ENCODE measurements at places on chromosomes 11 and 22. TPM values are rescaled to one million over a fixed set of nuclear protein-coding genes. Genes with fewer than 3 reads are reported as not detected.
A peak's percentile ranks its signal among the peaks of the same experiment; 100 is the strongest.

The CST6 gene
- polyA plus RNA-seq = not detected

The CEP126 gene
- polyA plus RNA-seq = 1.8 TPM

The TREH gene
- not detected for polyA plus RNA-seq

The FOLR3 gene
- polyA plus RNA-seq = not detected

The APLNR gene
- not detected for polyA plus RNA-seq

The TNNI2 gene
- polyA plus RNA-seq = 0.46 TPM

The AMOTL1 gene
- not detected for polyA plus RNA-seq

GRCh38 chr11:2664791-2665525 is 34.8 kb downstream of the KCNQ1OT1 start:
- no peaks in the 10 kb centered on the region for H3K4me1 ChIP-seq
- H3K27me3 ChIP-seq = no peaks in the 10 kb centered on the region
- H3K36me3 ChIP-seq = peaks cover 48% of the 10 kb centered on the region

- DNase-seq = no peak
- no peak overlapping the region for H3K27ac ChIP-seq
- H3K36me3 ChIP-seq = no peaks in the 10 kb centered on the region
- no peaks in the 10 kb centered on the region for H3K4me1 ChIP-seq
- H3K4me3 ChIP-seq = no peak overlapping the region
- H3K27me3 ChIP-seq = no peaks in the 10 kb centered on the region
Measured at GRCh38 chr11:110870816-110871522, 158.7 kb upstream of the ARHGAP20 start.

DNA sequence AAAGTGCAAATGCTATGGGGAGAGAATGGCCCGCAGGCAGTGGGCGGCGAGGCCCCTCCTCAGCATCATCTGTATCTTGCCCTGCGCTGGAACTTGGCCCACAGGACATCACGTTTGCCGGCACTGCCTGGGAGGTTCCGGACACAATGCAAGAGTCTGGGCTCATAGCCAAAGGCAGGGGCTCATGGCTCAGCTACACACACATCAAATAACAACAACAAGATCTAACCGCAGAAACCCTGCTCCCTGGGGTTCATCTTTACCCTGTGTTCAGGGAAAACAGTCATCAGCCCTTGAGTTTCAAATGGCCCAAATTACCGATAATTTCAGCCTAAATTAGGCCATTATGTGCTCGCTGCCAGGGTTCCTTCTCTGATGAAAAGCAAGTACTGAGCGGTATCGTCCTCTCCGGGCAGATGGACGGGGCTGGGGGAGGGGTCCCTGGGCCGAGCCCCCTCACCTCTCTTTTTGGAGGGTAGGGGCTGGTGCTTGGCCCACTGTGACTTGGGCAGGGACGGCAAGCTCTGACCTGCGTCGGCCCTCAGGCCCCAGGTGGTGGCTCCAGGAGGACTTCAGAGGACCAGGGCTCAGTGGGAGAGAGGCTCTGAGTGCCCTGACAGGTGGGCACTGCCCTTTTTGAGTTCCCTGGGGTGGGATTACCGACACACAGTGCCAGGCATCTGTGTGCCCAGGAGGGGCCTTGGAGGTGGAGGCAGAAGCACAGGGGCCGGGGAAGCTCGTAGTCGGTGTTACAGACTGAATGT is 25.0 kb upstream of the GAL start:
- H3K27ac ChIP-seq = no peak overlapping the region
- H3K27me3 ChIP-seq = no peaks in the 10 kb centered on the region
- no peak for DNase-seq
- no peak overlapping the region for H3K4me3 ChIP-seq

- no peak overlapping the region for H3K27ac ChIP-seq
- no peaks in the 10 kb centered on the region for H3K4me1 ChIP-seq
- H3K36me3 ChIP-seq = no peaks in the 10 kb centered on the region
- H3K27me3 ChIP-seq = no peaks in the 10 kb centered on the region
Measured at GRCh38 chr11:87156970-87157369, 119.2 kb downstream of the TMEM135 start.

- no peaks in the 10 kb centered on the region for H3K36me3 ChIP-seq
- H3K27me3 ChIP-seq = no peaks in the 10 kb centered on the region
Measured at GRCh38 chr11:36086366-36086765, 142.5 kb downstream of the LDLRAD3 start.

DNA sequence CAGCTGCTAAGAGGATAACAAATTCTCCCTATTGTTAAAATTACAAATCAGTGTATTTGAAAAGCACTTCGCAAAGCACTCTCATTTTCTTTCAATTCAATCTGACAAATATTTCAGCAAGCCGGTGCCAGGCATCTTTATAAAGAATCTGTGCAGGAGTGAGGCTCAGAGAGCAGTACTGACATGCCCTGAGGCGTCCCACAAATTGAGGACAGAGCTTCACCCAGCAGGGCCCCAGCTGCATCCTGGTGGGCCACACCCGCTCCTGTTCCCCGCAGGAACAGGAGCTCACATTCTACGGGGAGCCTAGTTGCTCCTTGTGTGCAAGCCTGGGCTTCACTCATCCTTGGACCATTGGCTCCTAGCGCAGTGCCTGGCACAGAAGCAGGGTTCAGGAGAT is 60.9 kb upstream of the EIF3D start:
- H3K4me3 ChIP-seq = no peak overlapping the region
- H3K4me1 ChIP-seq = no peaks in the 10 kb centered on the region
- H3K27me3 ChIP-seq = no peaks in the 10 kb centered on the region
- H3K27ac ChIP-seq = no peak overlapping the region

GRCh38 chr11:78350646-78351165 is 66.9 kb downstream of the GAB2 start:
- no peaks in the 10 kb centered on the region for H3K27me3 ChIP-seq
- no peak overlapping the region for H3K4me3 ChIP-seq
- no peaks in the 10 kb centered on the region for H3K4me1 ChIP-seq
- no peaks in the 10 kb centered on the region for H3K36me3 ChIP-seq
- H3K27ac ChIP-seq = no peak overlapping the region

- peaks cover 3% of the 10 kb centered on the region for H3K4me1 ChIP-seq
- H3K27ac ChIP-seq = no peak overlapping the region
- H3K27me3 ChIP-seq = no peaks in the 10 kb centered on the region
- no peaks in the 10 kb centered on the region for H3K36me3 ChIP-seq
- H3K4me3 ChIP-seq = no peak overlapping the region
- no peak for DNase-seq
Measured at GRCh38 chr11:68828155-68828931, 13.4 kb downstream of the CPT1A start.

- no peaks in the 10 kb centered on the region for H3K4me1 ChIP-seq
- H3K27ac ChIP-seq = no peak overlapping the region
- no peaks in the 10 kb centered on the region for H3K36me3 ChIP-seq
- no peak for DNase-seq
Measured at GRCh38 chr22:33580310-33580709, 340.0 kb downstream of the LARGE1 start.

GRCh38 chr11:3105791-3106735 is 48.8 kb upstream of the CARS1 start:
- no peak overlapping the region for H3K4me3 ChIP-seq
- no peaks in the 10 kb centered on the region for H3K27me3 ChIP-seq
- no peak for DNase-seq
- H3K4me1 ChIP-seq = no peaks in the 10 kb centered on the region
- H3K27ac ChIP-seq = no peak overlapping the region

- H3K36me3 ChIP-seq = no peaks in the 10 kb centered on the region
- peaks cover 14% of the 10 kb centered on the region for H3K4me1 ChIP-seq
- no peaks in the 10 kb centered on the region for H3K27me3 ChIP-seq
- H3K4me3 ChIP-seq = peak overlapping the region; percentile 21
- peak overlapping the region; percentile 68 for H3K27ac ChIP-seq
Measured at GRCh38 chr11:129853518-129854231, 38.0 kb downstream of the TMEM45B start.

DNA sequence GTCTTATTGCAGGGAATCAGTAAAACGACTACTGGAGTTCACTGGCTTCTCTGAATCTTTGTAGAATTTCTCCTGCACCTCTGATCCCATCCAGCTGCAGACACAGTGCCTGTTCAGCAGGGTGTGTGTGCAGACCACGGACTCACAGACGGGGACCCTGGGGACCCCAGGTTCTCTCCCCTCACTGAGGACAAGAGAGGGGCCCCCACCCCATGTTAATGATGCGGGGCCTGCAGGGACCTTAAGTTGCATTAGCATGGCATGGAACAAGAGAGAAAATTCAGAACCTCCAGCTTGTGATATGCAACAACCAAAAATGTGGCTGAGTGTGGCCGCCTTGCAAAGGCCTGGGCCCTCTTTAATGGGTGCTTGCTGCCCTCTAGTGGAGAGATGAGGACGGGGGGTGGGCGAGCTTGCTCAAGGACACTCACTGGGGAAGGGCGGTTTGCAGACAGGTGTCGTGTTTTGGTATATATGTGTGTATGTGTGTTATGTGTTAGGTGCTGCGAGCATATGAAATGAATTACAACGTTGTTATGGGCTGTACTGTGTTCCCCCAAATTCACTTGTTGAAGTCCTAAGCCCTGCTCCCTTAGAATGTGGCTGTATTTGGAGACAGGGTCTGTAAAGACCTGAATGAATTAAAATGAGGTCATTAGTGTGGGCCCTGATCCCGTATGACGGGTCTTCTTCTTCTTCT is 84.4 kb upstream of the SEPTIN5 start:
- no peak overlapping the region for H3K27ac ChIP-seq
- peak; percentile 82 for DNase-seq
- H3K27me3 ChIP-seq = no peaks in the 10 kb centered on the region
- H3K4me3 ChIP-seq = no peak overlapping the region
- no peaks in the 10 kb centered on the region for H3K36me3 ChIP-seq

DNA sequence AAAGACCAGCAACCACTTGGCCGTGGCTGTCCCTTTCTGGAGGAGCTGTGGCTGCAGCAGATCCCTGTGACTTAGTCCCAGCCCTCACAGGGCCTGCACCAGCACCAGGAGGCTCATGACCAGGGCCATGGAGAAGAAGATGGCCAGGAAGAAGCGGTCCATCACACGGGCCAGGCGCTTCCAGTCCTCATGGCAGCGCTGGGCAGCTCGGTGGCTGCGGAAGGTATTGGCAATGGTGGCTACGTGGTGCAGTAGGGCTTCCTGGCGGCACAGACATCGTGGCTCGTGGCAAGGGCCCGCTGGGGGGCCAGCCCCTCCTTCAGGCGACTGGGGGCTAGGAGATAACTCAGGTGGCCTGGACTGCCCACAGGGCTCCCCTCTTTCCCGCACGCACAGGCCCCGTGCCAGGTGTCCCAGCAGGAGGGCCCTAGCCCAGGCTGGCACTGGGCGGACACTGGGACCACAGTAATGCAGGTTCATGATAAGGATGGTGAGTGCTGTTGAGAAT is 5.1 kb downstream of the CHRNA10 start:
- H3K4me3 ChIP-seq = no peak overlapping the region
- H3K36me3 ChIP-seq = peaks cover 6% of the 10 kb centered on the region
- no peaks in the 10 kb centered on the region for H3K4me1 ChIP-seq
- DNase-seq = no peak
- no peak overlapping the region for H3K27ac ChIP-seq

DNA sequence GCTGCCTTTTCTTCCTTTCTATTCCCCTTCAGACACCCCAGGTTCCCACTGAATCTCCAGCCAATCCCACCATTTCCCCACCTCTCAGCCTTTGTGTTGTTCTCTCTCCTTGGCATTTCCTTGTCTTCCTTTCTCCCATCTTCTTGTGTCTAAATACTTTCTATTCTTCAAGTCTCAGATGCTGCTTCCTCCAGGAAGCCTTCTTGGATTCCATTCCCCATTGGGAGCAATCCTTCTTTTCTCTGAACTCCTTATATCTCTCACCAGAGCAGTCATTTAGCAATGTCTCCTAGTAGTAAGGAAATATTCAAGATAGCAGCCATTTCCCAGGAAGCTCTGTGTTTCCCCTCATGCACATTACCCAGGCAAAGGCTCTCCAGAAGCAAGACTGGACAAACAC is 15.4 kb downstream of the YPEL4 start:
- no peak overlapping the region for H3K4me3 ChIP-seq
- H3K27me3 ChIP-seq = no peaks in the 10 kb centered on the region
- no peak for DNase-seq
- H3K27ac ChIP-seq = no peak overlapping the region
